Activated T-helper 1 cell treated with anti-CD3 and anti-CD28 coated beads, Interleukin-2, amount 50 U/mL, for 16 hours (primary cell): ENCODE measurements at places on chromosomes 2 and 18.

DNA sequence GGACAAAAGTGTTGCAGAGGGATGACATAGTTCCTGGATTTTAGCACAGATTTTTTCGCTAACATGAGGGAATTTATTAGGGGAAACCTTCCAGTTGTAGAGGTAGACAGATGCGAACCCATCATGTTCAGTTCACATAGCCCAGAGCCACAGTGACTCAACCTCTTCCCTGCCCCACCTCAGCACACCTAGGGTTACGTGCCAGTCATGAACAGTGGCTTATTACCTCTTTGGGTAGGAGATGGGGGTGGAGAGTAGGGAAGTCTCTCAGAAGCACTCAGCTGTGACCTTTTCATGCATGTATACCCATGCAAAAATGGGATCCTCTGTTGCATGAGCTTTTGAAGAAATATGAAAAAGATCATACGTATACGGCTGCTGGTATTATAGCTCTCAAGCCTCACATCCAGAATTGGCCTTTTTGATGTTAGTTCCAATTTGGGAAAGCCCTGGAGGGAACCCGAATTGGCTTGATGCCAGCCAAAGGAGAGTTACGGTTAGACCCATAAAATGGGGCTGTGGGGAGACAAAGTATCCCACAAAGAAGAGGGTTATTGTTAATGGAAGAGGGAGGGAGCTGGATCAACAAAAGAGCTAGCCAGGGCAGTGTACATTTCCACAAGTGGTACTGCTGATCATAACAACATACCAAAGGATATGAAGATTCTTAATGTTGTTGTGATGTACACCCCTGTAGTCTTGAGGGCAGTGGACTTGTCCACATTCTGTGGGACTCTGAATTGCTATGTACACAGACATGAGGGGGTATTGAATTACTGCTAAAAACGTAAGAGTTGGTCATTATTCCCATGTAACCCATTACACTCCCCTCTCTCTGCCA, 4.9 kb downstream of the TANC1 start:
- no peak for DNase-seq

- DNase-seq: no peak
Measured at GRCh38 chr2:9087121-9087681, 83.7 kb upstream of the MBOAT2 start.

GRCh38 chr2:144553379-144553778, 33.5 kb upstream of the ZEB2 start:
- no peak for DNase-seq

- no peak for DNase-seq
Measured at GRCh38 chr2:238510911-238511613, 84.3 kb downstream of the ASB1 start.

GRCh38 chr2:41033127-41033526, 581.2 kb upstream of the SLC8A1 start:
- DNase-seq: no peak

GRCh38 chr2:205763708-205764211, 81.5 kb downstream of the NRP2 start:
- DNase-seq: no peak

GRCh38 chr2:21424375-21424774, 300.6 kb downstream of the TDRD15 start:
- no peak for DNase-seq

- no peak for DNase-seq
Measured at GRCh38 chr2:145421841-145422240, 901.9 kb upstream of the ZEB2 start.

DNA sequence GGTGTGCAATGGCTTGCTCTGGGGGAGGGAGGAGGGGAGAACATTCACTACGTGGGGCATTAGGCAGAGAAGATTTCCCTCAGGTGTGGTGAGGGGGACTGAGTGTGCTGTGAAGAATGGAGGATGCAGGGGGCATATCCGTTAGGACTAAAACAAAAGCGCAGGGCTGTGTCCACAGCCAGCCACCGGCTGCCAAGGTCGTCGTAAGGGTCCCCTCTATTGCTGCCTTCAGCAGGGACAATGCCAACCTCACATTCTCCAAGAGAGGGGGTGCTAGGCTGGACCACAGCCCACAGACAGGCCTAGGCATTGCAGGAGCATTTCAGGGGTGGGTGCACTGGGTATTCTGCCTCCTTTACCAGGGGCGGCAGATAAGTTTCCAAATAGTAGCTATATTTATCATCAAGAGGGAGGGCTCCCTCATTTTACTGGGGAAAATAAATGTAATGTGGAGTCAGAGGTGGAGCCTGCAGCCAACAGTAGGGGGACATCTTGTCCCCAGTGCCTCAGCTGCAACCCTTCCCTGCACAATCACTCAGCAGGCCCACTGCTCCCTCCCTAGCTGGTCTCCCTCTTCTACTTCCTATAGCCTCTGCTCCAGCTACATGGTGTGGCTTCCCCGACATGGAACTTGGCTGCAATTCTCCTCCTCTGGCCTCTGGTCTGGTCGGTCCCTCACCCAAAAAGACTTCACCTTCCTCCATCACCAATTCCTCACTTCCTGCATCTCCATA, 74.9 kb upstream of the OTOF start:
- no peak for DNase-seq

- DNase-seq: no peak
Measured at GRCh38 chr18:47427923-47428637, 176.6 kb upstream of the SKOR2 start.

GRCh38 chr18:73756256-73757091, 391.2 kb downstream of the FBXO15 start:
- no peak for DNase-seq

GRCh38 chr2:90645-91312, 44.5 kb upstream of the FAM110C start:
- no peak for DNase-seq
